ENCODE measurements at places on chromosomes 3 and 15.

GRCh38 chr15:97815835-97816234 is 144.7 kb upstream of the ARRDC4 start:
- no peak for DNase-seq

DNA sequence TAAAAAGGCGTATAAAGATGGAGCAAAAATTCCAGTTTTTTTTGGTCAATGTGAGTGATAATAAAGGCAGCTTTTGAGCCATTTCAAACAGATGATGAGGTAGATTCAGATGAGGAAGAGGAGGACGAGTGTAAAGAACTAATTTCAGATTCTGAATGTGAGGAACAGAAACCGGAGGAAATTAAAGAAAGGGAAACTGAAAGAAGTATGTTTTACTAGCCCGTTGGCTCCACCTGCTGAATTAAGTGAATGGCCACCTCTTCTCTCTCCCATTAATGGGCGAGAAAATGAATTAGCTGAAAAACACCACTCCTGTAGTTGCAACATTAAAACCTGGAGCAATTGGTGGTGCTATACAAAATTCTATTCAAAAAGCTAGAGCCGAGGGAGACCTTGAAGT is 55.4 kb downstream of the CYP19A1 start:
- no peak for DNase-seq

- no peak for DNase-seq
Observed at GRCh38 chr3:10356461-10356981, 35.6 kb upstream of the SEC13 start.

GRCh38 chr3:174957551-174958001 is 98.4 kb downstream of the NAALADL2 start:
- DNase-seq, result no peak

- DNase-seq, result no peak
Observed at GRCh38 chr3:175670557-175670956, 811.4 kb downstream of the NAALADL2 start.

DNA sequence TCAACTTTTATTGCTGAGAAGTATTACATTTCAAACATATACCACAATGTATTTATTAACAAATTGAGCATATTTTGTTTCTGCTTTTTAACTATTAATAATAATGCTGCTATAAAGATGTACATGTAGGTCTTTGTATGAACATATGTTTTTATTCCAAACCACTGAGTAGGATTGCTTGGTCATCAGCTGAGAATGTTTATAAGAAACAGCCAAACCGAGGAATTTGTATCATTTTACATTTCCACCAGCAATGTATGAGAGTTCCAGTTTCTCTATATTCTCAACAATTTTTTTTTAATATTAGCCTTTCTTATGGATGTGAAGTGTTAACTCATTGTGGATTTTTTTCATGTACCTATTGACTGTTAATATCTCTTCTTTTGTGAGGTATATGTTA is 119.5 kb upstream of the MDFIC2 start:
- no peak for DNase-seq

DNA sequence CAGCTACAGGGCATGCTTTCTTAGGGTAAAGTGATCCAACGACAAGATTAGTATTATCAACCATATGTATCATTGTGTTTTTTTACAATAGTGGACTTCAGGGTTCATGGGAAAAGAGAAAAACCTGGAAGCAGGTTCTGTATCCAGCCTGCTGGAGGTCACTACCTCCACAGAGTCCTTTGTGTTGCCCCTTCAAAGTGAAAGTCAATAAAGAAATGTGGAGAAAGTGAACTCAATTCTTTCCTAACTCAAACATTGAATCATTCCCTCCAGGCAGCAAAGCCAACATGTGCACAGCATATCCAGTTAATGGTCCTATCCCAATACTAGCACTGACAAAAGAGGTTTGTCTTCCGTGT is 45.4 kb downstream of the FGF7 start:
- DNase-seq, result no peak

GRCh38 chr3:10354361-10355015 is 33.6 kb upstream of the SEC13 start:
- DNase-seq, result no peak

DNA sequence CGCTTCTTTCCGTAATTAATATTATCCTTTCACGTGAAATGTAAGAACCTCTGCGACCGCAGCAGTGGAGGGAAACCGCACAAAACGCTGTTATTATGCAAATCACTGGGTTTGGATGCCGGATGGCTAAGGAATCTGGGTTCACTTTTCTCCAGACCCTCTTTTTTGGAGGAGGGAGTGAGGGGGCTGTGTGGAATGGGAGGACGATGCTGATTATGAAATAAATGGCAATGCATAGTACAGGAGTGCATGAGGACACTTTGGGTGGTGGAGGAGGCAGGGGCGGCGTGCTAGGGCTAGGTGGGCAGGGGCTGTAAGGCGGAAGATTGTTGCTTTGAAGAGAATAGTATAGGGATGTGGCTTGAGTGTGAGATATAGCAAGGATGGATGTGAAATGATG is 1.8 kb downstream of the CADM2 start:
- DNase-seq, result no peak

DNA sequence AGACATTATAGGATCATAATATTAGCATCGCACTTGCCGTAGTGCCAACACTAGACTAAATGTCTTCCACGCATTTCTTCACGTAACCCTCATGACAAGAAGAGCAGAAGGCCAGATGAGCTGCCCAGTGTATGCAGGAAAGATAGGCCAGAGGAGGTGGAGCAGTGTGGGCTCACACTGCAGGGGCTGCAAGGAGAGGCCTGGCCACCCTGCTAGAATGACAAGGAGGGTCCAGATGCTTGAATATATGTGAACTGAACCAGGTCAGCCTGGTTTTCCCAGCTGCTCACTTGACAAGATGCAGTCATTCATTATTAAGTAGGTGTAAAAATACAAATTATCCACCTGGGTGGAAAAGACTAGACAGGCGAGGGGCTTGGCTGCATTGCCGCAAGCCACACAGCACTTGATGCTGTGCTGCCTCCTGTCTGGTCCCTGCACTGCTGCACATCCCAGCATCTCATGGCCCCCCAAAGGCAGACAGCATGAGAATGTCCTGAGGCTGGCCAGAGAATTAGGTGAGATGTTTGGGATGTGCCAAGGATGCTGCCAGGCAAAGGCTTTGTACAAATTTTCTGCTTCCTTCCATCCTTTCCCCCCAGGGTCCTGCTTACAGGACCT is 115.2 kb downstream of the NTRK3 start:
- no peak for DNase-seq

DNA sequence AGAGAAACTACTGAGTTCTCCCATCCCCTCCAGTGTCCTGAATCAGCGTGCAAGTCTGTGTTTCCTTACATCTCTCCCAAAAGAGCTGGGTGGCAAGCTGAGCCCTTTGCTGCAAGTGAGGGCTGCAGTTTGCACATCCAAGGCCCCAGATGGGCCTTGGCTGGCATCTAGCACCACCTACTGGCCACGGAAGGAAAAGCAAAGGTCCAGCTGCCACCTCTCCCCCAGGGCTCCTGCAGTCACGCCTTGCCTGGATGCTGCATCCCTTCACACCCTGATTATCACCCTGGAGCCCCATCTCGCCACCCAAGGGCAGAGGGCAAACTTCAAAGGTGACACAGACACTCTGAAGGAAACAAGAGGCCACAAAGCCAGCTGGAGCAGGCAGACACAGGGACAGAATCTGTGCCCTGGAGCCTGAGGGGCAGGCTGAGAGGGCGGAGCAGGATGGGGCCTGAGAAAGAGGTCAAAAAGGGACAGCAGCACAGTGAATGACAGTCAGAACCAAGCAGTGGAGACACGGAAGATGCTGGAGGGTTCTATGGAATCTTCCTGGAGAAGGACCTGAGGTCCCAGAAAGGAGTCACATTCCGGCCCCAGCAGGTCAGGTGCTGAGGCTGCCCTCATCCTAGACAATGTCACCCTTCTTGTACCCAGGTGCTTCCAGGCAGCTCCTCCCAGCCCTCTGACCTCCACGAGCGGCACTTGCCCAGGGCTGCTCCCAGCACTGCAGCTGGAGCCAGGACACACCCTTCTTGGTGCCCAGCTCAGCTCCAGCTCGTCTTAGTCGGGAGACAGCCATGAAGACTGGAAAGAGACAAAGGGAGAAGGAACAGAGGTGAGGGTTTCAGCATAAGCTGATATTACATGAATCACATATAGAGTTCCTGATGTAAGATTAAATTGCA is 18.3 kb upstream of the NTRK3 start:
- DNase-seq, result no peak

DNA sequence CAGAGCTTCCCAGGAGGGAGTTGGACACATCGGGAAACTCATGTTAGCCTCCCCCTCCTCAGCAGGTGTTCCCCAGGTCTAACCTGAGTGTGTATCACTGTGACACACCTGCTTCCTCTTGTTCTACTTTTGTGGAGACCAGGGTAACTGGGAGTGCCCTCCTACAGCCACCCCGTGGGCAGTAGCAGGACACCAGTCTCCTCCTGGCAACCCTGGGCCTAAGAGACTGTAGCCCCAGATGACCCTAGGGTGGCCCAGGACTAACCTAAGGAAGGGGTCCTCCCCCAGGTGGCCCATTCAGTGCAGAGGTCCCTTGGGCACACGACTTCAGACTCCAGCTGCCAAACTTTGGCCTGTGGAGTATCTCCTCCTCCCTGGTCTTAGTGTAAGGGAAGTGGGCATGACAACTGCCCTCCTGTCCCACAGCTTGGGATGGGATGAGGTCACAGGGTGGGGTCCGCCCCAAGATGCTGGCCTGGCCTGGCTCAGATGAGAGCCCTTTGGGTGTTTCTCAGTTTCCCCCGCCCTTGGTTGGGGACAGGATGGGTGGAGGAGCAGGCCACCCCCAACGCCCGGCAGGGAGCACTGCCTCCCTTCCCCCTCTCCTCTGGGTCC is 4.8 kb downstream of the CSK start:
- DNase-seq, result no peak

DNA sequence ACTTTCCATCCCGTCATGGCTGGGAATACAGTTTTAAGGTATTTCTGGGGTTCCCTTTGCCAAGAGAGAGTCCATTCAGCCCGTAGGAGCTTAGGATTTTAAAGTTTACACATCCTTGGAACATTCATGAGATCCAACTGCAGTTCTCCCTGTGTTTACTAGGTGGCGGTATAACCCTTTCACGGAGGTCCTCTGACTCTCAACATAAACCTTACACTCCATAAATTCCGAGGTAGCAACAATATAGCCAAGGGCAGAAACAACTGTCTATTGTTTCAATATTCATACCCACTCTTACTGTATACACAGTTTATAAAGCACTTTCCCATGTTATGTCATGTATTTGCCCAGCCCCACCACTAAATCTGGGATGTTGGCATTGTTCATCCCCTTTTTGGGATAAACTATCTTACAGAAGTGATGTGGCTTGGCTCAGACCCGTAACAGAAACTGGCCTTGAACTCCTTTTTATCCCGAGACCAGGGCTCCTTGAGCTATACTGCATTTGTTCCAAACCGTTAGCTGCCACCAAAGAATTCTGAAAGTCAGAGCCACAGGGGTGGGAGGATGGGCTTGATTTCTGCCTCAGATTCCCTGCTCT is 69.2 kb upstream of the COL6A5 start:
- DNase-seq, result peak; percentile 7

DNA sequence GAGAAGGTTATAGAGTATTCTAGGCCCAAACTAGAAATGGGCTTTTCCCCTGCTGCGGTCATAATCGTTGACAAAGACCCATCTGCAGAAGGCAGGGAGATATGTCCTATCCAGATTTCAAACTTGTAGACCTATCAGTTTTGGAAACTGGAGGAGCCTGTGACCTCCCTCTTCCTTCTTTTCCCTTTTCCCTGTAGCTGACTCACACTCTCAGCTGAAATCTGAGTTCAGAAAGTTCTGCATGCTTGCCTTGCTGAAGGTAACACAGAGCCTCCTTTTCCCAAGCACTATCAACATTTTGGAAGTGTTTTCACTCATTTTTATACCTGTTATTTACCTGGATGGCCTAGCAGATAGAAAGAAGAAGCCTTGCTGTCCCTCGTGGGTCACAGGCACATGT is 59.1 kb upstream of the PSMD6 start:
- DNase-seq, result no peak

GRCh38 chr3:126634803-126635202 is 20.1 kb downstream of the TXNRD3 start:
- DNase-seq, result no peak

DNA sequence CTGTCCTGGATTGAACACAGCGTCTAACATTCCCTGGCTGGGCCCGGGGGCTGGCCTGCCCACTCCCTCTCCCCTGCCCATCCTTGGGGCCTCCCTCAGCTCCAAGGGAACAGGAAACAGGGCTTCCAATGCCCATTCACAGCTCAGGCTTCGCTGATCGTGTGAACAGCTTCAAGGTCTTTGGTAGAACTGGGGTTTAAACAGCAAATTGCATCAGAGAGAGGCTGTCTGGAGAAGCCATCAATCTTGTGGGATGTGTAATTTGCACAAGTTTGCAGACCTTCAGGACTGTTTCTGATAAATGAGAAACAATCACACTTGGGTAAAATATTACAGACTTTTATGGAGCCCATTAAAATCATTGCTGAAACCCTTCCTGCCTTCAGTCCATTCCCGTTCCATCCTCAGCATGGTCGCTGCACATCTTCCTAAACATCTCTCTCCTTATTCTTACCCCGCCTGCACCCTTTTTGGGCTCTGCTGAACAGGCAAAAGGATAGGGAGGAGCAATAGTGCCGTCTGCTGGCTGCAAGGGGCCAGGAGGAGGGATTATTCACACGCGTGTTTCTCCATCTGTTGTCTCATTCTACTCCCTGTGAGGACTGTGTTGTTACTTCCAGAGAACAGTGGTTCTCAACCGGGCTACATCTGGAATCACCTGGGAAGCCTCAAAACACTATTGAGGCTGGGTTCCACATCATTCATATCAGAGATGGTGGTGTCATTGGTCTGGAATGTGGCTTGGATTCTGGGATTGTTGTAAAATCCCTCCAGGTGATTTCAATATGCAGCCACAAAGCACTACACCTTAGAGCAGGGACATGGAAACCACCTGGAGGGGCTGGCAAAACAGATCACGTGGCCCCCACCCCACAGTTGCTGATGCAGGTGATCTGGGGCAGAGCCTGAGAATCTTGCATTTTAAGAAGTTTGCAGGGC is 116.3 kb downstream of the CLSTN2 start:
- no peak for DNase-seq

GRCh38 chr3:163722405-163722804 is 1355.9 kb downstream of the SI start:
- DNase-seq, result no peak

- no peak for DNase-seq
Observed at GRCh38 chr3:133152681-133153220, 114.6 kb downstream of the TMEM108 start.

- DNase-seq, result no peak
Observed at GRCh38 chr3:161474139-161474538, 22.5 kb upstream of the OTOL1 start.

GRCh38 chr3:32325927-32326326 is 65.7 kb upstream of the CMTM7 start:
- no peak for DNase-seq

GRCh38 chr3:106030627-106030963 is 161.8 kb upstream of the CBLB start:
- no peak for DNase-seq

GRCh38 chr3:179819379-179819778 is 166.5 kb downstream of the USP13 start:
- DNase-seq, result no peak

All from CD4-positive, alpha-beta memory T cell (primary cell).